ENCODE measurements at places on chromosomes 4 and X. TPM values are rescaled to one million over a fixed set of nuclear protein-coding genes. Genes with fewer than 3 reads are reported as not detected.

- DNase-seq: no peak
Measured at GRCh38 chr4:183830438-183830985, 74.6 kb upstream of the STOX2 start.

GRCh38 chrX:130174045-130174704, 2.4 kb downstream of the RAB33A start:
- DNase-seq: peak; percentile 48

GRCh38 chr4:138451276-138451663, 209.1 kb upstream of the SLC7A11 start:
- no peak for DNase-seq

DNA sequence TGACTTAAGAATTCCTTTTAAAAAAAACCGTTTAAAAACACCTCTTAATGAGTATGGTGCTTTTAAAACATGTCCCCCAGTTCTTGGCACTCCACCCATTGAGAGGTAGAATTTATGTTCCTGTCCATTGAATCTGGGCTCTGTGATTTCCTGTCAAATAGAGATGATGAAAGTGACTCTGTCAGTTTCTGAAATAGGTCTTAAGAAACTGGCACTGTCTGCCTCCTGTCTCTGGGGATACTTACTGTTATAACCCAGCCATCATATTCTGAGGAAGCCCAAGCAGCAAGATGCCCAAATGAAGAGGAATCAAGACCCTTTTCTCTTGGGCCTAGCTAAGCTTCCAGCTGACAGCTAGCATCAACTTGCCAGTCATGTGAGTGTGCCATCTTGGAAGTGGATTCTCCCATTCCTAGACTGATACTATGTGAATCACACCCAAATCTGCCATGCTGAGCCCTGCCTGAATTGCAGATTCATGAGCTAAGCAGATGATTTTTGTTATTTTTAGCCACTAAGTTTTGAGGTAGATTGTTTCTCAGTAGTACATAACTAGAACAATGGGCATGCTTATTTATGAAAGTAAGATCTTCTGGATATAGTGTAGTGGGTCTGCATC, 22.8 kb downstream of the C4orf54 start:
- DNase-seq: no peak

The RAB33A gene
- 0.95 TPM for total RNA-seq

The CSAG3 gene
- total RNA-seq: 41.6 TPM
